ENCODE measurements at places on chromosomes 7 and 10. TPM values are rescaled to one million over a fixed set of nuclear protein-coding genes. Genes with fewer than 3 reads are reported as not detected.

- no peak for DNase-seq
These were observed 45.2 kb upstream of the AKR1E2 start for GRCh38 chr10:4780782-4781181.

GRCh38 chr7:157168571-157168970 lies 29.8 kb downstream of the UBE3C start:
- no peak for DNase-seq

DNA sequence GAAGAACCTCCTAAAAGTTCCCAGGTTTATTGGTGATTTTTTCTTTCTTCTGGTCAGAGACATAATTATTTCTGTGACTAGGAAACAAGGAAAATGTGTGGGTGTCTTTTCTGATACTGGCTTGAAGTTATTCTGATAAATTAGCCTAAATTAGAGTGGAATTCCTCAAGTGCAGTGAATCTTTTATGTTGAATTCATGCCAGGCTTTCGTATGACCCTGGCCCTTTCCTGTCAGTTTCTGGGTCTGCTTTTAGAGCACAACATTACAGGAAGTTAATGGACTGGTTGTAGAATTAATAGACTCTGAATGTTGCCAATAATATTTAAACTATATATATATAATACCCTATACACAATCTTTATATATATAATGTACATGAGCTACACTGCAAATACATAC lies 230.6 kb upstream of the KIAA1217 start:
- no peak for DNase-seq

Gene IL2RA
- 4.4 TPM for total RNA-seq

- DNase-seq, result no peak
These were observed 47.6 kb downstream of the ICA1 start for GRCh38 chr7:8214244-8214824.

DNA sequence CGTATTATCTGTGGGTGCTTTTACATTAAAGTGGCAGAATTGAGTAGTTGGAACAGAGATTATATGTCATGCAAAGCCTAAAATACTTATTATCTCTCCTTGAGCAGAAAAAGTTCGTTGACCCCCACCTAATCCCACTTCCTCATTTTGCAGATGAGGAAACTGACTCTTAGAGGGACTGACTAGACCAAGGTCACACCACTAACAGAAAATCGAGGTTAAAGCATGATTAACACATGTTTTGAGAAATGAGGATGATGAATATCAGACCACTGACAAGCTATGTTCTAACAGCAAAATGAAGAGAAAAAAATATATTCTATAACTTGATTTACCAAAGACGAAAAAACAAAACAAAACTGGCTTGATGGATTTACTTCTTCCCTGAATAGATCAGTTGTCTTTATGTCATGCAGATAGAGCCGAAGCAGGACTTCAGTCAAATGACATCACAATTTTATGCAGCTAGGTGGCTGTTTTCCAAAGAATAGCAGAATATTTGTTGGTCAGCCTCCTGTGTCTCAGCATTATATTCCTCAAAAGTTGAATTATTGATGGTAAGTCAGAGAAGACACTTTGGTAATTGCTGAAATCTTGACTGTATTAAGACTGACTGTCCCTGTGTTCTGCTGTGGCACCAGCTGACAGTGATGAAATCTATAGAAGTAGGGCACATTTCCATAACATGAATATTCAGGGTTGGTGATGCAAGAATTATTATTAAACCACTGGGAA lies 24.2 kb upstream of the SMIM30 start:
- no peak for DNase-seq

Gene FAM241B
- total RNA-seq, result 1.9 TPM

Gene PANK1
- total RNA-seq, result 5.6 TPM

DNA sequence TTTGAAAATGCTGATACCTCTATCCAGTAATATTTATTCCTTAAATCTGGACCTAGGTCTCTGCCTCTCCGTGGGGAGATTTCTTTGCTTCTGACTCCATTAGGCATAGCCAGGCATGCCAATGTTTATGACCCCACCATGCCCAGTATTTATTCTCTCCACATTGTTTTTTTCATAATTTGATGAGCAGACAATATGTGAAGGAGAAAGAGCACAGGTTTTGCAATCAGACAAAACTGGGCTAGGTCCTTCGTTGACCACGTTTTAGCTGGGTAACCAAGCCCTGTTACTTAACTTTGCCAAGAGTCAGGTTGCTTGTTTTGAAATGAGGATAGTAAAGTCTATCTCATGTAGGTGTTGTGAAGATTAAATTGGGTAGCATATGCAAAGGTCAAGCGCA lies 21.6 kb upstream of the PRPS1L1 start:
- no peak for DNase-seq

GRCh38 chr7:77442636-77443035 lies 26.5 kb upstream of the GSAP start:
- DNase-seq, result no peak

GRCh38 chr7:135745703-135746312 lies 2.8 kb downstream of the FAM180A start:
- DNase-seq, result peak; percentile 49

Gene EIF5AL1
- 0.19 TPM for total RNA-seq

DNA sequence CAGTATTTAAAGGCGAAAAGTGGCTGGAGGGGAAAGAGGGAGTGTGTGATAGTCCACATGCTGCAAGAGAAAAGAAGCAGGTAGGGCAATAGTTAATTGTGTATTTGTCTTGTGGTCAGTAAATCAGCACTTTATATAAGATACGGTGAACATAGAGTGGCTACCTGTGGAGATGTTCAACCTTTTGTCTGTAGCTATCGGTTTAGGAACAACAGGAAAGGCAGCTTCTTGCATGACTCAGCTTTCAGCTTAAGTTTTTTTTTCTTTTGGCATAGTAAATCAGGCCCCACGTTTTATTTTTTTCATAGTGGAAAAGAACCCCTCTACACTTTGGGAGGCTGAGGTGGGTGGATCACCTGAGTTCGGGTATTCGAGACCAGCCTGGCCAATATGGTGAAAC lies 14.2 kb upstream of the MTPN start:
- DNase-seq, result no peak

GRCh38 chr7:40148671-40149070 lies 13.9 kb downstream of the SUGCT start:
- no peak for DNase-seq

Gene CFAP70
- 3.2 TPM for total RNA-seq

DNA sequence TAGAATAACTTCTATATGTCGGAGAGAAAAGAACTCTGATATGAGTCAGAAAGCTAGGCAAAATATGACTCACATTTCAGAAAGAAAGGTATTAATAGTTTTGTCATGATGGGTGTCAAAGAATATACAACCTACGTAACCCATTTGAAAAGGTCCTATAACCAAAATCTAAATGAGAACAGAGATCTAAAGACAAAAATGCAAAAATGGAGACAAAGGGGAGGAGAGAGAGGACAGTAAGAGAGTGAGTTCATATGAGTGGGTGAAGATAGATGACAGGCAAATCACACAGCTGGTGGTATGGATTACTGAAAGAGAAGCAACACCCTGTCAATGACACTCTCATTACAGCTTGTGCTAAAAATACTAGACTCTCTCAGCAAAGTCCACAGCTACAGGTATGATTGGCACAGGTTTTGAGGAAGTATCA lies 25.6 kb downstream of the ANKMY2 start:
- no peak for DNase-seq

Gene CYP17A1
- not detected for total RNA-seq

Gene CDCA7L
- 8.2 TPM for total RNA-seq

- no peak for DNase-seq
These were observed 237.4 kb downstream of the ELMO1 start for GRCh38 chr7:37211097-37211880.

Gene PSD
- 1.6 TPM for total RNA-seq

DNA sequence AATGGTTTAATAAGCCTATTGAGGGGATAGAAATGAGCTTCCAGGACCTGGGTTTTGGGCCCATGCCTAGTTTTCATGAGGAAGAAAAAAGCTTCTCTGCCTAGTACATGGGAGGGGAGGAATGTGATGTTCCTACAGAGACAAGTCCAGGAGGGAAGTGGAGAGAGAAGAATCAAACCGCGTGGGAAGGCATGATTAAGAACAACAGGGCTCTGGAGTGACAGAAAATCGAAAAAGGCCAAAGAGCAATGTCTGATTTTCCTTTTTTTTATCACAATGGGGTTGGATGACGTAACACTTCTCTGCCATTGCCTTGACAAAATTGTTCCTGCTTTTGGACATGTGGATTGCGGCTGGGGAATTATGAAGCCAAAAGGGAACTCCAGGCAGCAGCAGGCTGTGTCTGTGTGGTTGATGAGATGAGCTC lies 258.6 kb downstream of the CXCL12 start:
- no peak for DNase-seq

Gene SPDYE2
- not detected for total RNA-seq

GRCh38 chr7:47539398-47540052 lies 42.4 kb downstream of the TNS3 start:
- no peak for DNase-seq

All from omental fat pad (tissue), 4 donors.